ENCODE measurements at places on chromosomes 12 and 14. TPM values are rescaled to one million over a fixed set of nuclear protein-coding genes. Genes with fewer than 3 reads are reported as not detected.
A peak's percentile ranks its signal among the peaks of the same experiment; 100 is the strongest.

DNA sequence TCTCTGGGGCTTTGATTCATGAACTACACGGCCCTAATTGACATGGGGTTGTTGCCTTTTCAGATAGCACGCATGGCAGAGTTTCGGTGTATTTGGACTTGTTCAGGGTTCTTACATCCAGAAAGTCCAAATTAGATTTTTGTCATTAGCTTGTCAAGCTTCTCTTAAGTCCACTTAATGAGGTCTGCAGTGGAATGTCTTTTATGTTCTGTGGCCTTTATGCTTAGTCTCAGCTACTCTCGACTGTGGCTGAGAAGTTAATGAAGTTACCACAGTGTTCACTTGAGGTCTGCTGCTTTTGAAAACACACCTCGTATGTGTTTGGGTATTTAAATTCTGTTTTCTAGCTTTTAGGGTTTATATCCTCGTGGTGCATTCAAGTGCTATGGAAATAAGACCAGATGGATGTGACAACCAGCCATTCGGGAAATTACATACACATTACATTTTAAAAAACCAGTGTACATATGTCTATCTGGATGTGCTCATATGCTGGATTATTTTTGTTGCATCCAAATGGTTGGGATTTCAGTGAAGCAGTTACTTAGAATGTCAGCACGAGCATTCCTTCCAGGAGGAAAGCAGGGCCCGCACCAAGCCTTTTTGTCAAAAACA lies 80.2 kb downstream of the RMST start:
- no peaks in the 10 kb centered on the region for H3K36me3 ChIP-seq
- no peaks in the 10 kb centered on the region for H3K4me1 ChIP-seq
- no peak for DNase-seq

RHEBL1 gene
- 1.1 TPM for total RNA-seq

HAL gene
- 1.4 TPM for total RNA-seq

DPY19L2 gene
- total RNA-seq: 40.8 TPM

DNA sequence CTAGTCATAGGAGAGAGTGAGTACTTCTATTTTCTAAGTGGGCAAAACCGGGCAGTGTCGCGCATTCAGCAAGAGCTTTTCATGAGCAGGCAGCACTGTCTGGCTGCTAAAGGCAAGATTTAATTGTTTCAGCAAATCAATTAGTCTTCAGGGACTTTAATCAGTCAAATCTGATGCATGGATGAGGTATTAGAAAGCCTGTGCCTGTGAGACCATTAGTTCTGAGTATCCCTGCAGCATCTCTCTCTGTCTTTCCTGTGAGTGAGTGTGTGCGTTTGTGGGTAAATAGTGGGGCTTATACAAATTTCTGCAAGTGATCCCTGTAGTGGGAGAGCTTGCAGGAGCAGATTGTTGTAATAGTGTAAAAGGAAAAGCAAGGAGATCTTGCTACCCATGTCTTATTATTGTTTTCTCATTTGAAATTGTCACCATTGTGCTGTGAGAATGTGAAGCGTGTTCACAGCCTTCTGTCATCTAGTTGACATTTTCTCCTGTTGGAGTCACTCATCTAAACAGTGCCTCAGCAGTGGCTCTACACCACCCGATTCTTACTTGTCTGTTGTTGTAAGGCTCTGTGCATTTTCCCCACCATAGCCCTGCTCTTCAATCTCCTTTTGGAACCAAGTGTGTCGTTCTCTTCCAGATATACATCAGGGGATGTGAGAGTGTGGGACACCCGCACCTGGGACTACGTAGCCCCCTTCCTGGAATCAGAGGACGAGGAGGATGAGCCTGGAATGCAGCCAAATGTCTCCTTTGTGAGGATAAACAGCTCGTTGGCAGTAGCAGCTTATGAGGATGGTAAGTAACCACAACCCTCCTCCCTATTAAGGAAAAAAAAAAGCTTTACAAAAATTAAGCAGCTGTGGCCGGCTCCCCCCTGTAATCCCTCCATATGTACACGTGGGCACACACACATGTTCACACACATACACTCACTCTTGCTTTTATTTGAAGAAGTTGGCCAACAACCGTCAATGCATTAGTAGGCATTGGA lies 53.6 kb downstream of the FBXW8 start:
- DNase-seq: no peak
- no peak overlapping the region for H3K27ac ChIP-seq
- H3K4me1 ChIP-seq: no peaks in the 10 kb centered on the region
- H3K4me3 ChIP-seq: no peak overlapping the region
- H3K27me3 ChIP-seq: no peaks in the 10 kb centered on the region

GRCh38 chr14:92373336-92373735 lies 50.4 kb downstream of the SLC24A4 start:
- H3K27me3 ChIP-seq: no peaks in the 10 kb centered on the region
- H3K4me1 ChIP-seq: no peaks in the 10 kb centered on the region
- no peak overlapping the region for H3K27ac ChIP-seq
- DNase-seq: no peak

DNAH10 gene
- 1.0 TPM for total RNA-seq

CCDC177 gene
- total RNA-seq: not detected

DNA sequence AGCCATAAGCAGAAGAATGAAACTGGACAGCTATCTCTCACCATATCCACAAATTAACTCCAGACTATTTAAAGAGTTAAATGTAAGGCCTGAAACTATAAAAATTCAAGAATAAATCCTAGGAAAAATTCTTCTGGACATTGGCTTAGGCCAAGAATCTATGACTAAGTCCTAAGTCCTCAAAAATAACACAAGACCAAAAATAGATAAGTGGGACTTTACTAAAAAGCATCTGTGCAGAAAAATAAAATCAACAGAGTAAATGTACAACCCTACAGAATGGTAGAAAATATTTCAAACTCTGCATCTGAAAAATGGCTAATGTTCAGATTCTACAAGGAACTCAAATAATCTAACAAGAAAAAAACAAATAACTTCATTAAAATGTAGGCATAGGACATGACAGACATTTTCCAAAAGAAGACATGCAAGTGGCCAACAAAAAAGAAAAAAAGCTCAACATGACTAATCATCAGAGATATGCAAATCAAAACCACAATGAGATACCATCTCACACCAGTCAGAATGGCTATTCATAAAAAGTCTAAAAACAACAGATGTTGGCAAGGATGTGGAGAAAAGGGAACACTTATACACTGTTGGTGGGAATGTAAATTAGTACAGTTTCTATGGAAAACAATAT lies 61.0 kb upstream of the PPFIA2 start:
- no peaks in the 10 kb centered on the region for H3K4me1 ChIP-seq
- H3K27ac ChIP-seq: no peak overlapping the region
- no peaks in the 10 kb centered on the region for H3K27me3 ChIP-seq
- H3K36me3 ChIP-seq: no peaks in the 10 kb centered on the region
- H3K4me3 ChIP-seq: no peak overlapping the region
- DNase-seq: no peak

DNA sequence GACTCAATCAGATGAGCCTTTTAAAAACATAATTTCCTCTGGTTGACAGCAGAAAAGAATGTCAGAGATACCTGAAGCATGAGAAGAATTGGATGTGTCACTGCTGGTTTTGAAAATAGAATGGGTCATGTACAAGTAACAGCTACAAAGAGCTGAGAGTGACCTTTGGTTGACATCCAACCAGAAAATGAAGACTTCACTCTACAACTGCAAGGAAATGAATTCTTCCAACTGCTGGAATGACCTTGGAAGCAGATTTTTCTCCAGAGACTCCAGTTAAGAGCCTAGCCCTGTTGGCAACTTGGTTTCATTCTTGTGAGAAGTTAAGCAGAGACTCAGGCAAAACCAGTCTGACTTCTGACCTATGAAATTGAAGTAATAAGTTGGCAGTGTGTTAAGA lies 505.9 kb downstream of the SLC16A7 start:
- H3K36me3 ChIP-seq: no peaks in the 10 kb centered on the region
- no peak overlapping the region for H3K27ac ChIP-seq
- no peak for DNase-seq
- no peaks in the 10 kb centered on the region for H3K4me1 ChIP-seq

DNA sequence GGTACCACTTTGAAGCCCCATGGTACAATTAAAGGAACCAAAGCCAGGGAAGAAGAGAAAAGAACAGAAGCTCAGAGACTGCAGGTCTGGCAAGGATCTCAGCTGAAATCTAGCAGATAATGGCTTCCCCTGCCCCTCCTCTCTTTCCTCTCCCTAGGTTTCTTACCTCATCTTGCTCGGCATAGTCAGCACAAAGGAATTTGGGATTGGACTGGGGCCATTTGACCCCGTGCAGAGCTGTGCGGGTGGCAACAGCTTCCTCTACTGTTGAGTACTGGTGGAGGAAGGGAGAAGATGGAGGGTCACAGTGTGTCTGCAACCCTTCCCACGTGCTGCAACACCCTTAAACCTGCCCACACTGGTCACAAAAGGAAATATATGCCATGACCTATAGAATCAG lies 4.7 kb upstream of the CDH24 start:
- H3K4me1 ChIP-seq: no peaks in the 10 kb centered on the region
- peaks cover 10% of the 10 kb centered on the region for H3K36me3 ChIP-seq
- no peak overlapping the region for H3K4me3 ChIP-seq
- no peaks in the 10 kb centered on the region for H3K27me3 ChIP-seq
- peak overlapping the region; percentile 25 for H3K27ac ChIP-seq
- DNase-seq: peak; percentile 86
